Frontal cortex (tissue), 4 donors: ENCODE measurements at places on chromosomes 4 and X.

DNA sequence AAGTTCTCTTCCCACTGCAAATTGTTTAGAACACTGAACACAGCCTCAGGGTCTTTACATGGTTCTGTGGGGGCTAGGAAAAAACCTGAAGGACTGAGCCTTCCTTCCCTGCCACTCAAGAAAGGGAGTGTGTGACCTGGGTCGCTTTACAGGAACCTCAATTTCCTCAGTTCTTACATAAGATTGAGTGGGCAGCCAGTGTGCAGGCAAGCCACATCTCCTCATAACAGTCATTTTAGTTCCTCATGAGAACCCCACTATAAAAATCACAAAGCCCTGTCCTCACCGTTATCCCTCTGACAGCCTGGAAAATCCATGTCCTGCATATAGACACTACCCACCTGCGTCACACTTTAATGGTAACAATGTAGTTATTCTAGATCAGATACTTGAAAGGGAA, 2.1 kb upstream of the ETDC start:
- DNase-seq, result no peak

GRCh38 chr4:169807934-169808509, 50.3 kb upstream of the HPF1 start:
- no peak for DNase-seq

GRCh38 chrX:19707246-19707871, 180.0 kb downstream of the SH3KBP1 start:
- DNase-seq, result no peak

GRCh38 chrX:47112316-47112954, 32.1 kb downstream of the NDUFB11 start:
- DNase-seq, result no peak

- DNase-seq, result no peak
These were observed 114.9 kb upstream of the SMIM31 start for GRCh38 chr4:164639001-164639400.

- DNase-seq, result no peak
These were observed 14.8 kb downstream of the SUV39H1 start for GRCh38 chrX:48711162-48711928.

DNA sequence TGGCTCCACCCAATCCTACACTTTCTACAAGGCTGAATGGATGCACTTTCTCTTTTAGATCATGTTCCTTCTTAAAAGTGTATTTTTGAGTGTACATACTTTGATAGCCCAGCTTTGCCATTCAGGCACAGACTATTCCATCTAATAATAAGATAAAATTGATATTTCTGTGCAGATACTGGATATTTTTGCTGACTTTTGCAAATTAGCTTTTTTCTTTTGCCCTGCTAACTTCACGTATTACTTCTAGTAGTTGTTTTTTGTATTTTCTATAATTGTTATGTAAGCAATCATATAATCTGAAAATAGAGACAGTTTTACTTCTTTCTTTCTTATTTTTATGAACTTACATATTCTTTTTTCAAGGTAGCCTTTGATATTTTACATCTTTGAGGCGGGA, 13.5 kb upstream of the GYPA start:
- no peak for DNase-seq

DNA sequence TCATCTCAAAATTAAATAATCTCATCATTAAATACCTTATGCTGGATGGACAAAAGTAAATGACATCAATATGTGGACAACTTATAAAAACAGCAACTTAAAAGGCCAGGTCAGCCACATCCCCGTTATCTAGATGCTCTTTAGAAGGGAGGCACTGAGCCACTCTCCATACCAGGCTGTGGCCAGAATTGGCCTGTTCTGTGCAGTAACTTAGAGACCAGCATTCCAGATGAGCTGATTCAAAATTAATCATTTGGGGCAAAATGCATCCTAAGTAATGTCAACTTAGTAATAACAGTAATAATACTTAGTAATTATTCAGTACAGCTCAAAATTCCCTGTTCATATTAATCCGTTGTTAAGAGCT, 373.6 kb downstream of the FBXW7 start:
- DNase-seq, result no peak

GRCh38 chr4:159138436-159138835, 35.6 kb downstream of the RAPGEF2 start:
- no peak for DNase-seq

DNA sequence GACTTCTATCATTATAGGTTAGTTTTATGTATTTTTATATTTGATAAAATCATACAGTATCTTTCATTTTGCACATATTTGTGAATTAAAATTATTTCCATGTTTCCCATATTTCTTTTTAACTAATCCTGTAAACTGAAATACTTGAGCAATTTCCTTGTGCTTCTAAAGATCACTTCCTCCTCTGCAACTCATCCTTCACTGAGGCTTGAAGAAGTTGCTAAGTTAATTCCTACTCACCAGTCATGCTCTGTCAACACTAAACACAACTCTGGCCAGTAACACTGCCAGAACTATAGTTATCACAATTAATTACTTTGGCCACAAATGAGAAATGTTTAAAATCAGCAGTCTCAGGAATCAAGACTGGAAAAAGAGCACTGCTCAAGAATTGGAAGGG, 6.7 kb downstream of the SPATA4 start:
- DNase-seq, result no peak

- no peak for DNase-seq
These were observed 2.2 kb downstream of the NMU start for GRCh38 chr4:55633903-55634302.

DNA sequence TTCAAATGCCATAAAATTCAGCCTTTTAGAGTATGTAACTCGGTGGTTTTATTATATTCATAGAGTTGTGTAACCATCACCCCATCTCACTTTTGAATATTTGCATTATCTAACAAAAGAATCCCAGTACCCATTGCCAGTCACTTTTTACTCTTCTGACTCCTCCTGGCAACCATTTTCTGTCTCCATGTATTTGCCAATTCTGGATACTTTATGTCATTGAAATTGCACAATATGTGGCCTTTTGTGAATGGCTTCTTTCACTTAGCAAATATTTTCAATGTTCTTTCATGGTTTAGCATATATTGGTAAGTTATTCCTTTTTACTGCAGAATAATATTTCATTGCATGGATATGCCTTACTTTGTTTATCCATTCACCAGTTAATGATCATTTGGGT, 79.9 kb downstream of the SLIT2 start:
- no peak for DNase-seq

DNA sequence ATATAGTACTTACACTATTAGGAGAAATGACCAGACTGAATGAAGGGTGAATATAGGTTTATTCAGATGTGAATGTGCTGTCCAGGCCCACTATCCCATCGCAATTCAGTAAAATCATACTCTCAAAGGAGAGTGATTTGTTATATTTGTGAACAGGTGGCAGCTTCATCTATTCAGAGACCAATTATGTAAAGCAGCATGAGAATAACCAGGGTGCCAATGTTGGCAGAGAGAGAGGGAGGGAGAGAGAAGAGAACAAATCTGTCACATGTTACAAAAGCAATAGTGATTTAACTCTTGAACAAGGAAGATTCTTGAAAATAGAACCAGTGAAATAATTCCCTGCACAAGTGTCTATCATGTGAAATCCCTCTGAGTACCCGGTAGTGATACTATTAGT, 38.9 kb upstream of the TLL1 start:
- DNase-seq, result no peak

- DNase-seq, result no peak
These were observed 7.9 kb upstream of the SLC25A43 start for GRCh38 chrX:119391279-119391678.

GRCh38 chr4:4980621-4981230, 38.5 kb downstream of the CYTL1 start:
- no peak for DNase-seq
